Astrocyte (in vitro differentiated cells and primary cell): ENCODE measurements at places on chromosomes 12 and 14. TPM values are rescaled to one million over a fixed set of nuclear protein-coding genes. Genes with fewer than 3 reads are reported as not detected.

Gene ATL1
- 15.8 and 17.9 TPM in 2 replicates for total RNA-seq

Gene SPX
- total RNA-seq, result 19.8 and 26.1 TPM in 2 replicates

Gene TMEM229B
- total RNA-seq, result 1.3 and 1.8 TPM in 2 replicates

Gene STYK1
- total RNA-seq, result 1.6 and 2.9 TPM in 2 replicates

Gene TAS2R13
- 0.34 and 0.43 TPM in 2 replicates for total RNA-seq

GRCh38 chr12:46453428-46453827 is 80.9 kb upstream of the SLC38A2 start:
- DNase-seq, result no peak

DNA sequence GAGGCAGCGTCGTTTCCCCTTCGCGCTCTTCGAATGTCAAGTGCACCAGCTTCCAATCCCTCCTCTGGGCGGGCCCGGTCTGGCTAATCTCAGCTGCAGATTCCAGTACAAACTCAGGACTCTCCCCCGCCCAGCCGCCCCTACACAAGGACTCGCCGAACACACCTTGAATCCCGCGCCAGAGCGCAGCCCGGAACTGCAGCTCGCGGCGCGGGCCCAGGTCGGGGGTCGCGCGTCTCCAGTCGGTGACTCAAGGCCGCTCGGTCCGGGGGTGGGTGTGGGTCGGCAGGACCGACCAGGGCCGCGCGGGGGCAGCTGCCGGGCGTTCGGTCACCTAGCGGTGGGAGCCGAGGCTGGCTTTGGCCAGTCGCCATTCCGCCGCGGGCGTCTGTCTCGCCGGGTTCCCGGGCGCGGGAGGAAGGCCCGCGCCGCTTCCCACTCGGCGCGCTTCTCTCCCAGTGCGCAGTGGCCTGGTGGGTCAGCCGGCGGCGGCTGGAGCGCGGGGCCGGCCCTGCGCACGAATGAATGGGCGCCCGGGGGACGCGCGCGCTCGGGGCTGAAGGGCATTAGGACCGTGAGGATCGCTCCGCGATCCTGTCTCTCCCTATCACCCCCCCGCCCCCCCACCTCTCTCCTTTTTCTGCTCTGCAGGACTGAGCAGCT is at the start of gene GALNT16:
Gene GALNT16, plus strand, starts transcription at position 632 of the 663 bp plus-strand sequence. CDS start 133 bp downstream, outside the sequence.
- DNase-seq, result peak; percentile 14

DNA sequence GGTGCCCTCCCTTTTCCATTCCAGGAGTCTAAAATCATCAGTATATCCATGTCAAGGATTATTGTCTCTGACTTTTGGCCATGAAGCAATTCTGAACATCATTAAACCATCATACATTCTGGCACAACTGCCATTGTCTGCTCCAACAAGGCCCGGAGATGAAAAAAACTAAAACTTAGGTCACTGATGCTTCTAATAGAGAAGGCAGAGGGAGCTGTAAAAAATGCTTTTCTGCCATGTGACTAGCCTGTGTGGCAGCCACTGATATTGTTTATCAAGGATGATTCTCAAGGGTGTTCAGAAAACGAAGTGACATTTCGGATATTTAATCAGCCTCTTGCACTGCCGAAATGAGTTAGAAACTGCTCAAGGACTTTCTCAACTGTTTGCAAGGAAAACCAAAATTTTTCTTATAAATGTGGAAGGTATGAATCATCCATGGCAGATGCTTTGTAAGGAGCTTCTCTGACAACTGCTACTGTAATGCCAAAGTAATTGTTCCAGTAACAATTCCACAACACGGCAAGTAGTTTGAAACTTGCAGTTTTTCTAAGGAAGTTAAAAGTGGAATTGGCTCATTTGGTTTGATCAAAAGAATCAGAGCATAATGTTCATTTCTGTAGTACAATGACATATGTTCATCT is 1076.5 kb upstream of the FLRT2 start:
- peak; percentile 23 for DNase-seq

GRCh38 chr12:132886529-132887477 is 602 bp downstream of the CHFR start:
- DNase-seq, result no peak

DNA sequence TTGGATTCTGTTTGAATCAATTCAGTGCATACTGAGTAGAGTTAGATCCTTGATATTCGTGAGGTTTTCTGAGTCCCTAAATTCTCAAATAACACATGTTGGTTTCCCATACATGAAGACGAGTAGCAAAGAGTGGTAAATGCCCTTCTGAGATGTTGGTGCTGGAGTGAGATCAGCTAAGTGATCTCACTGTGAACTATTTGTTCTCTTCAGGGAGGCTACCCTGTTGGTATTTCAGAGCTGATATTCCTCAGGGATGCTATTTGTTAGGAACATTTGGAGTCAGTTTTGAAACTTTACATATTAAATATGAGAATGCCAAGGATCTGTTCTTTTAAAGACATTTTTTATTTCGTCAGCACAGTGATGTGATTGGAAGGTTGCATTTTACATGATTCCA is 54.7 kb downstream of the SUSD6 start:
- no peak for DNase-seq

- DNase-seq, result no peak
Measured at GRCh38 chr14:77979171-77979570, 179.3 kb downstream of the ADCK1 start.

- DNase-seq, result no peak
Measured at GRCh38 chr12:4991373-4991772, 52.3 kb upstream of the KCNA5 start.

DNA sequence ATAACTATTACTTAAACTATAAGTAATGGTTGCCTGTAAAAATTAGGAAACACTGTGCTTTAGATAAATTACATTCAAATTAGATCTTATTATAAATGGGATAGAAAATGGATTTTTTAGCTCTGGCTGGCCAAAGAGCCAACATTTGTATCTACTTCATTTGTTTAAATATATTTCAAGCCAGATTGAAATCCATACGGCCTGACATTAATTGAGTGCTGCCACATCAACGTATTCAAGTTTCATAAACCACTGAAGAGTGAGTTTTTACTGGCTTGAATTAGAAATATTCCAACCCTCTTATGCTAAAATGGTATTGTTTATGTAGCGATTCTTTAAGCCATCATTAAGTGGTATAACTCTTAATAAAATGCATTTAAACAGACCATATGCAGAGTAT is 133.3 kb downstream of the VRK1 start:
- no peak for DNase-seq

DNA sequence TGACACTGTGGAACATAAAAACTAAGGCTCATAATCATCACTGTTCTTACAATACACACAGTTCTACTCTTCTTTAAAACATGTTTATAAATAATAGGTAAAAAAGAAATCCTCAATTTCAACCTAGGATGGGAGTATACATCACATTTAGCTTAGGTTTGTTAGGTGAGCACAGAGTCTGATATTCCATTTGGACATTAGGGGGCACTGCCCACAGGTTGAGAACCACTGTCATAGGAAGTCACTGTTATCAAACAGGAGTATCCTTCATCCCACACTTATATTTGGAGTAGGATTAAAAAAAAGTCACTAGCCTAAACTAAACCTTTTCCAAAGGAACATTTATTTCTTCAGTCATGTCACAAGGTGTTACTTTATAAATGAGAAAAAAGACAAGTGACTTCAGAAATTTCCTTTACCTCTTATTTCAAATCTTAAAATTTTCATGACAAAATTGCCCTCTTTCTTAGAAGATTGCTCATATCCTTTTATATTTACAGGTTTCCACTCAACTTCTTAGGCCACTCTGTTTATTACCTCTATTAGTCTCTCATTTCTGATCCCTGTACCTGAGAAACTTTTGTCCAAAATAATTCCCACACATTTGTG is 240.6 kb downstream of the CPNE8 start:
- DNase-seq, result no peak

DNA sequence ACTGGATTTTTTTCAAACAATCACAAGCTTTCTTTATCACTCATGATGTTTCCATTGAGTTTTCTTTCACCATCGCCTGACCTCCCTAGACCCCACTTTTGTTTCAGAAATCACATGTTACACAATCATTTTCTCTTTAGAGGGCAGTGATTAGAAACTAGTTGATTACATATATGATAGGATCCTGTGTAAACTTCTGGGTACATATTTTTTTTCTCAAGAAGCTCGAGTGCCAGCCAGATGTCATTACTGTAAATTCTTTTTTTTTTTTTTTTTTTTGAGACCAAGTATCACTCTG is 62.4 kb upstream of the PSMA6 start:
- no peak for DNase-seq

DNA sequence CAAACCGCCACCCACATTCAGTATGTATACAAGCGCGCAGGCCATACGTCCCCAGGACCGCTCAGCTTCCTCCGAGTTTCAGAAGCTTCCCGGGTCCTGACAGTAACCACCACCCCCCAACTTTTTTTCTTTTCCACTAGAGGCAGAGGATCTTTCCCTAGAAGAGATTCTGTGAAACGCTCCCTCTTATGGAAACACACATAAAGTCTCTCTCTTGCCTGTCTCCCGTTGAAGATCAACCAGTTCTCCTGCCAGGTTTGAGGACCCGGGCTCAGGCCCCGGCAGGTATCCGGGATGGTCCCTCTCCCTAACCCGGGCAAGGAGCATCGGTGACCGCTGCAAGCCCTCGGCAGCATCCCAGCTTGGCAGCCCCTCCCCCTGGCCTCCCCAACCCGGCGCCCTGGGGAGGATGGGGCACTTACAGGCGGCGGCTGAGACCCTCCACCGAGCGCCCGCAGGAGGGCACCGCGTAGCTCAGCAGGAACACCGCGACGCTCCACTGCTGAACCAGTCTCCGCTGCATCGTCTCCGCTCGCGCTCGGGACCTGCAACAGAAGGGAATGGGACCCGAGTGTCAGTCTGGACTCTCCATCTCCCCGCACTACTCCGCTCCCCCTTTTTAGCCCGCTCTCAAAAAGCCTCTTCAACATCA is 3.4 kb downstream of the PTHLH start:
- peak; percentile 36 for DNase-seq

DNA sequence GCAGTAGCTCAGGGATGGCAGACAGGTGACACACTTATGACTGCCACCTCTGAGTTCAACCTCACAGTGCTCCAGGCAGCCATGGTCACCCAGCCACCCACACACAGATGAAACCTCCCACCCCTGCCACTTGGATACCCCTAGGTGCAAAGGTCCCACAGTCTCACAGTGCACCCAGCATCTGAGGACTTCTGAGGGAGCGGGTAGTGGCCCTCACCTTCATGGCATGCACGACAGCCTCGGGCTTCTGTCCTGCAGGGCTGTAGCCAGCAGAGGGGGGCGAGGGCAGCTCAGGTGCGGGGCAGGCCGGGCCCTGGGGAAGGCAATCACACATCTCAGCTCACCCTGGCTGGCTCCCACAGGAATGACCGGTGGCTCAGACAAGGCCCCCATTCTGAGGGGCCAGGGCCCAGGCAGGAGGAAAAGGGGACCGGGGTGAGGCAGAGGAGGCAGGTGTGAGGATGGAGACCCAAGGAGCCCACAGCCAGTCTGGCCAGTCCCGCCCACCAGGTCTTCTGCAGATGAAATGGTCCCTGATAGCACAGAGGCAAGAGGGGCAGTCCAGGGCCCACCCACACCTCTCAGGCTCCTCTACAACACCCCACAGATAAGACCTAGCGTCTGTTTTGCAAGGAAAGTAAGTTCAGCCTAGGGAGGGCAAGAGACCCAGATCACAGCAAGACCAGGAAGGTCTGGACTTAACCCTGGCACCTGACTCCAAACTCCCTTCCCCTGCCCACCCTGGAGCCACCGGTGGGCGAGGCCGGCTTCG is 35.8 kb downstream of the CCNK start:
- no peak for DNase-seq

GRCh38 chr12:107127482-107128430 is 34.4 kb upstream of the CRY1 start:
- no peak for DNase-seq

GRCh38 chr12:42326541-42327226 is 717 bp downstream of the PPHLN1 start:
- peak; percentile 78 for DNase-seq

GRCh38 chr12:119914666-119915065 is 37.5 kb upstream of the CIT start:
- no peak for DNase-seq

GRCh38 chr12:58761308-58761707 is 159.0 kb downstream of the LRIG3 start:
- DNase-seq, result no peak

DNA sequence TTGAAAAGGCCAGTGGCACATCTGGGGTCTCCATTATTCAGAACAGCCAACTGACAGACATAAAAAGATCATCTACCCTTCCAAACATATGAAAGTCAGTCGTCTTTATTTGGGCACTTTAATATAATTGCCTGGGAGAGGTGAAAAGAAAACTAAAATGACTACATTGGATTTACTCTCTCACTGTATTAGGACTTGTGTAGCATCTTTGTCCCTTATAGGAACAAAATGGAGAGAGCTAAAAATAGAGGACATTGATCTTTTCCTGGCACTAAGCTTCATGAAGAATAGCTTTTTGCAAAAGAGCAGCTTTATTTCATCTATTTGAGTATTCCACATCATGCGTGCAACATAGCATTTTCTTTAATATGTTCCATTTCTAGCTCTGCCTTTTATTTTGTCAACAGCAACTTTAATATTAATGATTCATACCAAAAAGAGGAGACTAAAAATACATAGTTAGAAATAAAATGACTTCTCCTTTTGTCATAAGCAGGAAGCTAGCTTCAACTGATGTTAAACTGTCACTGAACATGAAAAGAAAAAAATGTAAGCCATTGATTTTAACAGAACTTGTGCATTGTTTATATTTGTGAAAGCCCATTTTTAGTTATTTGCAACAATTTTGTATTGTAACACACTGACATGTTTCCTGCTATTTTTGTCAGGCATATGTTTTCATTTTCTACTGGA is 254.6 kb downstream of the SEC23A start:
- no peak for DNase-seq

- no peak for DNase-seq
Measured at GRCh38 chr12:108751821-108752220, 20.5 kb upstream of the CORO1C start.

DNA sequence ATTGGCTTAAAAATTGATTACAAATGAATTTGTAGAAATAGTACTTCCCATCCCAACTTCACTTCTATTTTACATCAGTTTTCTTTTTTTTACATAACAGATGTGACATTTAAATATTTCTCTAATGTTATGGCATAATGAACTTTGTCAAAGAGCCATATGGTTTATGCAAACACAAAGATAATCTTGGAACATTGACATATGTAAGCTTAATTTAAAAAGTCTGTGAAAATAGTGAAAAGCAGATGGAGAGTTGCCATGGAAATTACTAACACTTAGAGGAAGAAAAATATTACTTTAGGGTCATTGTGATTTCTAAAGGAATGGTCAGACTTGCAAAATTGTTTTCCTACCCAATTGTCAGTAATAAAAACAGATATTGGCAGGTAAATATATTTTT is 232.4 kb downstream of the AEBP2 start:
- DNase-seq, result no peak

- no peak for DNase-seq
Measured at GRCh38 chr12:1517734-1518525, 76.5 kb downstream of the FBXL14 start.

DNA sequence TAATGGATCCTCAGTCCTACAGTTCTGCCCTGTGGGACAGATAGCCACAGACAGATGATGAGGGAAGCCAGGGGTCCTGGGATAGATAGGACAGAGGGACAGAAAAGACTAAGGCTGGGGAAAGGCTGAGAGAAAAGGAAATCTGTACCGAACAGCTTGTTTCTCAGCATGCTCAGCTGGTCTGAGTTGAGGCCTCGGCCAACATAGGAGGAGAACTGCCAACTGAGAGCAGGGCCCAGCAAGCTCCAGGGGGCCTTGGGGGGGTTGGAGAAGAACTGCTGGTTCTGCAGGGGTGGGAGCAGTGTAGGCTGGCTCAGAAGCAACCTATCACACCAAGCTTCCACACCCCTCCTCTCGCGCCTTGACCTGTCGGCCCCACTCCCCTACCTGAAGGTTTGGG is 10.1 kb downstream of the IL23A start:
- no peak for DNase-seq
